A549 treated with DMSO at 1 μM for 4 hours (cell line): ENCODE measurements at places on chromosomes 11 and 22. TPM values are rescaled to one million over a fixed set of nuclear protein-coding genes. Genes with fewer than 3 reads are reported as not detected.

The MSANTD4 gene
- total RNA-seq, result 9.6 to 11.3 TPM (median 9.8 TPM) in 5 replicates

The MPPED1 gene
- not detected in 5 replicates for total RNA-seq

The IL17REL gene
- total RNA-seq, result 0.03 to 0.04 TPM (median 0.03 TPM) in 3 of 5 replicates, not detected in the others

The OR5B21 gene
- not detected in 5 replicates for total RNA-seq

The NTM gene
- total RNA-seq, result not detected in 5 replicates

The DDI1 gene
- not detected in 5 replicates for total RNA-seq

The MAPK8IP2 gene
- total RNA-seq, result 2.4 to 4.3 TPM (median 3.7 TPM) in 5 replicates

The POU2AF2 gene
- total RNA-seq, result not detected in 5 replicates

The LYVE1 gene
- total RNA-seq, result 0.03 to 0.17 TPM (median 0.05 TPM) in 3 of 5 replicates, not detected in the others

The CSNK1E gene
- total RNA-seq, result 91.4 to 102 TPM (median 94.7 TPM) in 5 replicates

The OR5B2 gene
- total RNA-seq, result not detected in 5 replicates

The CECR2 gene
- 0.06 to 0.21 TPM (median 0.09 TPM) in 5 replicates for total RNA-seq

The FGF4 gene
- not detected in 5 replicates for total RNA-seq

The IRF7 gene
- 4.0 to 7.8 TPM (median 6.7 TPM) in 5 replicates for total RNA-seq

The PI4KA gene
- total RNA-seq, result 20.3 to 23.6 TPM (median 22.0 TPM) in 5 replicates

The OR5P2 gene
- total RNA-seq, result not detected in 5 replicates

The MYBPC3 gene
- total RNA-seq, result 0.05 to 0.10 TPM (median 0.07 TPM) in 5 replicates

The UPK3A gene
- total RNA-seq, result not detected in 5 replicates

The BAIAP2L2 gene
- total RNA-seq, result 4.3 to 5.2 TPM (median 4.3 TPM) in 5 replicates

The FXYD6 gene
- 0.17 to 0.52 TPM (median 0.23 TPM) in 5 replicates for total RNA-seq

The PHF21B gene
- total RNA-seq, result 0.95 to 1.4 TPM (median 1.2 TPM) in 5 replicates

The CCDC86 gene
- 92.7 to 113 TPM (median 102 TPM) in 5 replicates for total RNA-seq

The KDELR3 gene
- 15.6 to 23.2 TPM (median 20.0 TPM) in 5 replicates for total RNA-seq

The BBS1 gene
- 8.7 to 11.2 TPM (median 10.4 TPM) in 5 replicates for total RNA-seq

The ANO5 gene
- 1.5 to 2.5 TPM (median 2.0 TPM) in 5 replicates for total RNA-seq

The TMA7B gene
- not detected in 5 replicates for total RNA-seq

The OR52N4 gene
- total RNA-seq, result not detected in 5 replicates

The CCND1 gene
- 183 to 237 TPM (median 227 TPM) in 5 replicates for total RNA-seq

The SLC37A2 gene
- total RNA-seq, result 0.08 to 0.10 TPM (median 0.09 TPM) in 4 of 5 replicates, not detected in the other

The GDPD4 gene
- not detected in 5 replicates for total RNA-seq

The FAT3 gene
- total RNA-seq, result 0.37 to 0.94 TPM (median 0.65 TPM) in 5 replicates
